ENCODE measurements at places on chromosomes 5 and 9.

DNA sequence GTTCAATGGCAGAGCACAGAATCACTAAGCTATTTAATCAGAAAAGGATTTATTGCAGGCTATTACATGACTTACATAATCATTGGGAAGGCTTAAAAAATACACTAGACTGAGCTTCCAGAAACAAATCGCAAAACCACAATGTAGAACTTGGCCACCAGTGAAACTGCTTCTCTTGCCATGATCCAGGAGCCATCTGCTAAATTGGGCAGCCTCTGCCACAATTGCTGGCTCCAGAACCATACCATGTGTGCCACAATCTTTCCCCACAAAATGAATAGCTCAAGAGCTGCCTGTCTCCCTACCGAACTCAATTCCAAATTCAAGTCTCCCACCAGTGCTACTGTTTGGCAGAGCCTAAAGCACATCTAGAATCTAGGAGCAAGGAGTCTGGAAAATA lies 9.8 kb upstream of the ERAP1 start:
- no peak for DNase-seq

- DNase-seq: no peak
Observed at GRCh38 chr5:67425514-67425913, 228.9 kb upstream of the CD180 start.

GRCh38 chr9:4425319-4426045 lies 64.8 kb upstream of the SLC1A1 start:
- no peak for DNase-seq

DNA sequence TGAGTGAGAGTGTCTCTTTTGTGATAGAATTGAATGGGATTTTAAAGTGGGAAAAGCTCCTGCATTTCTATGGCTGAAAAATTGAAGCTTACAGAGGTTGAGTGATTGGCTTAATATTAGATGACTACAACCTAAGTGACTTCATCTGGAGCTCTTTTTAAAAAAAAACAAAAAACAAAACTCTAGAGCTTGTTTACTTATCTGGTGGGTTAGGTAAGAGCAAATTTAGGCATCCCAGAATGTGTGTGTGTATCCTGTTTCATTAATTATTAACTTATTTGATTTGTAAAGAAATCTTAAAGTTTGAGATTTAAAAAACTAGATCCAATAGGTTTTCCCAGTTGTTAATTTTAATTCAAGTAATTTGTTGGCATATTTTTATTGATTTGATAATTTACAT lies 60.1 kb downstream of the SCAMP1 start:
- DNase-seq: no peak

GRCh38 chr5:32581010-32581785 lies 4.2 kb upstream of the SUB1 start:
- DNase-seq: no peak

GRCh38 chr5:10585518-10585915 lies 21.6 kb downstream of the ANKRD33B start:
- DNase-seq: no peak

- no peak for DNase-seq
Observed at GRCh38 chr9:84736081-84736480, 66.6 kb downstream of the NTRK2 start.

DNA sequence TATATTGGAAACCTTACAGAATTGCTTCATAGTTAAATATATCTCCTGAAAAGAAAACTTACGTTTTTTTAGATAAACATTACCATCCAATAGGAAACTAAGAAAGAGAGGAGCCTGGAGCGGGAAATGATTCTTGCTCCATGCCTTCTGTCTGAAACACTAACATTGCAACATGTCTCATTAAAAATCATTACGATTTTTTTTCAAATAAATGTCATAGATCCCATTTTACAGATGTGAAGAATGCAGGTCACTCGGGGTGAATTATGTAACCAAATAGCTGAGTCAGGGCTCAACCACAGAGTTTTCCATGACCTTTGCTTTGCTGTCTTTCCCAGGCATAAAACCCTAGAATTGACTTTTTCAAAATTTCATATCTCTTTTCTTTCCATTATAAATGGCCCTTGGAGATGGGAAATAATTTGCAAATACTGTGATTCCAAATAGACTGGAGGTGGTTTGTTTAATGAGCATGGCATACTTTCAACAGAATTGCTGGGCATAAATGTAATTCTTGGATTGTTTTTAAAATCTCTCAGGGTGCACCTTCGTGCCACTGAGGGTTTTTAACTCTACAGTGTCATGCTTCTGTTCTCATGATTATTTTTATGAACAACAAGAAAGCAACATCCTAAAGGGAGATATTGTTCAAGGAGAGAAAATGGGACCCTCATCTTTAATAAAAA lies 302.8 kb downstream of the EBF1 start:
- no peak for DNase-seq

DNA sequence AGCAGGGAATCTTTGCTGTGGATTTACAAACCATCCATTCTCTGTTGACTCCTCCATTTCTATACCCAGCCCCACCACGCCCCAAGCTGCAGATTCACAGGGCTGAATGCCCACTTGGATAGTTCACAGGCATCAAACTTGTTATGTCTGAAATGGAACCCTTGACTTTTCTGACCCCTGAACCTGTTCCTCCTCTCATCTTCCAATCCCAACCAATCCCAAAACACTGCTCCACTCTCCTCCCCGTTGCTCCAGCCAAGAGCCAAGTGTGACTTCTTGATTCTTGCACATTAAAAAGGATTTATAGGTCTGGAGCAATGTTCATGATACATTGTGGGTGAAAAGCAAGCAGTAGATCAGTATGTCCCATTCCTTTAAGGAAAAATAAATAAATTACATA lies 145.6 kb downstream of the DAB2IP start:
- no peak for DNase-seq

GRCh38 chr9:72883875-72884274 lies 69.0 kb downstream of the ALDH1A1 start:
- no peak for DNase-seq

- no peak for DNase-seq
Observed at GRCh38 chr9:124254261-124254682, 3.5 kb upstream of the NEK6 start.

- no peak for DNase-seq
Observed at GRCh38 chr5:124895236-124895635, 148.8 kb upstream of the ZNF608 start.

DNA sequence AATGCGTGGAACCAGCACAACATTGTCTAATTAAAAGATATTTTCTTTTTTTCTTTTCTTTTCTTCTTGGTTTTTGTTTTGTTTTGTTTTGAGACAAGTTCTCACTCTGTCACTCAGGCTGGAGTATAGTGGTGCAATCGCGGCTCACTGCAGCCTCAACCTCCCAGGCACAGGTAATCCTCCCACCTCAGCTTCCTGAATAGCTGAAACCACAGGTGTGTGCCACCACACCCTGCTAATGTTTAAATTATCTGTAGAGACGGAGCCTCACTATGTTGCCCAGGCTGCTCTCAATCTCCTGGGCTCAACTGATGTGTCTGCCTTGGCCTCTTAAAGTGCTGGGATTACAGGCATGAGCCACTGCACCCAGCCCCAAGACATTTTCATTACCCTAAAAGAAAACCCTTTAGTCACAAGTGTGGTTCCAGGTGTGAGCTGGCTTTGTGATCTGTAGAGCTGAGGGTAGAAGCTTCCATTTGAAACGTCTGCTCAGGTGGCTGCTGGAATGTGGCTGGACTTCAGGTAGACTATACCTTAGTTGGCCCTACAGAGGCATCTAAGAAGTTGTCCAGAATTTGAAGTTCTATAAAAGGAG lies 19.1 kb upstream of the NEK6 start:
- DNase-seq: no peak

DNA sequence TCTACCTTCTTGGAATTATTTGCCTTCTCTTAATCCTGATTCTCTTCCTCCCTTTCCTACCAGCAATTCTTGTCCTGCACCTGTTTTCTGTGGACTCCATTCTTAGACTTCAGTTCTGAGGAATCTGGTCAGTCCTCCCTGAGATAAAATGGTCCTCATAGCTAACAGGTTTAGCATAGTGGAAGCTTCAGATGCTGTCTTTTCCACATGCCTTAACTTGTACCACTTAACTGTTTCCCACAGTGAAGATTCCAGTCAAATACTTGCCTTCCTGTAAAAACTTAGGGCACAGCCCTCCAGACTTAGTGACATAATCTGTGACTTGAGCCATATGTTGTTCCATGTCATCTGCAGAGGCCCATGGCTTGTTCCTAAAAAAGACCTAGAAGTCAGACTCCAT lies 261.3 kb downstream of the CWC27 start:
- DNase-seq: no peak

DNA sequence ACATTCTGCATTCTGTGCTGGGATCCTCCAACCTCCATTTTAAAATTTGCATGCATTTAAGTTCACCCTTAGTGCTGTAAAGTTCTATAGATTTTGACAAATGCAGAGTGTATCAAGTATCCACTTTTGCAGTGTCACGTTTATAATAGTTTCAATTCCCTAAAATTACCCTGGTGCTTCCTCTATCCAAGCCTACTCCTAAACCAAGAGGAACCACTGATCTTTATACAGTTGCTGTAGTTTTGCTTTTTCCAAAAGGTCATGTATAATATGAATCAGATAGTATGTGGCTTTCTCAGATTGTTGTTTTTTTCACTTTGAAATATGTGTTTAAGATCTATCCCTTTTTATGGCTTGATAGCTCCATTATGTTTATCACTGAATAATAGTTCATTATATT lies 468.4 kb upstream of the CDH6 start:
- no peak for DNase-seq

DNA sequence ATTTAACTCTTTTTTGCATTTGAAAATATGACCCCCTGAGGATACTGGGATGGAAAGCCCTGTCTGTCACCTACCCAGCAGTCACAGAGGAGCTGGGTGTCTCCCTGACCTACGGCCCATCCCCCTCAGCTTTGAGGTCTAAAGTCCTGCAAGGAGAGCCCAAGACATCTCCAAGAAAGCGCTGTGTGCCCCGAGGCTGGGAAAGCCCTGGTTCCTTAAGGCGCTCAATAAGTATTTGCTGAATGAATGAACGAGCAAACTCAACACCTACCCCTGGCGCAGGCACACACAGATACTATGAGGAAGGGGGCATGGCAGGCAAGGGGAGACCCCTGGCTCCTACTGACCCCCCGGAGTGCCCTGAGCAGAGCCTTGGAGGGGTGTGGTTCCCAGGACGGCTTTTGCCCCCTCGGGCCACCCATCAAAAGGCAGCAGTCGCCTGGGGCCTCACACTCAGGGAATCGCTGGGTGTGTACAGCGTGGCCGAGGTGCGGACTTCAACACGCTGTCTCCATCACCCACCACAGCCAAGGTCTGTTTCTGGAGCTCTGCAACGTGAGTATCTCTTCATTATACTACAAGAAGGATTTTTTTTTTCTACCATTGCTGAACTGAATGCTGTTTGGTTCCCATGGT lies 211.6 kb downstream of the ERCC6L2 start:
- DNase-seq: no peak

- no peak for DNase-seq
Observed at GRCh38 chr9:108163321-108164005, 673.9 kb upstream of the KLF4 start.

DNA sequence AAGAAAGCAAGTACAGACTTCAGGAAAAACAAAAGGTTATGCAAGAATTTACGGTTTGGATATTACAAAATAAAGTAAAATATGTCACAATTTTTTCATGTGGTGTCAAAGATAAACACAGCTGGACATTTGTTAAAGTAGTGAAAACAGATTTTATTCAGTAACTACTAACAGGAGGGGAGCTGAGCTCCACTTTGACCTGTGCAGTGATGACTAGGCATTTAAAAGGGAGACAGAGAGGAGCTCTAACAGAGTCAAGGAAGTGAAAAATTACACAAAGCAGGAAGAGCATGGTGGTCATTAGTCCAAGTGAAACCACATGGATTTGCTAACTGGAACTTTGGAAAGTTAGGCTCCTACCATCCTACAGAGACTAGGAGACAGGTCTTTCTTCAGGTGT lies 263.6 kb upstream of the PCSK5 start:
- DNase-seq: no peak

DNA sequence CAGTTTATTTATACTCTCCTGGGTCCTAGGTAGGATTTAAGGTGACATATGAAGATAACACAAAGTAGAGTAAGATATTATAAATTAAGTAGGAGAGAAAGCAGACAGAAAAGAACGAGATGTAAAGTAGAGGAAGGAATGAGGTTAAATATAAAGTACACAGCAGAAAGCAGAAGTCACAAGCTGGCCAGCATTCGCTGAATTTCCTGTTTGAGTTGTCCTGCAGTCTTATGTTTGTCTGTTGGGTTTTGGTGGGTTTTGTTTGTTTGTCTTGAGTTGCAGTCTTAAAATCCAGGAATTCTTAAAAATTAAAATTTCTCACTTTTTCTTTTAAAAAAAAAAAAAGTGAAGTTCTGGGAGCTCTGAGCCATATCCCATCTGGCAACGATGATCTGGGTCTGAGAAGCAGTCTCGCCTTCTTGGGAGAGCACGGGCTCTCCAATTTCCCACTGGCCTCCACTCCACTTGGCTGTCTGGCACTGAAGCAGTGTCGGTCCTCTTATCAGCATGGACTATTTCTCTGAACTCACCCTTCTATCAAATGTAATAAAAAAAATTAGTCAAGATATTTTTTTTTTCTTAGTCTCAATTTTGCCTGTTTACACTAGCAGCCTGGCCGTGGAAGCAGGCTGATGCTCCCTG lies 2.0 kb downstream of the S100Z start:
- no peak for DNase-seq

DNA sequence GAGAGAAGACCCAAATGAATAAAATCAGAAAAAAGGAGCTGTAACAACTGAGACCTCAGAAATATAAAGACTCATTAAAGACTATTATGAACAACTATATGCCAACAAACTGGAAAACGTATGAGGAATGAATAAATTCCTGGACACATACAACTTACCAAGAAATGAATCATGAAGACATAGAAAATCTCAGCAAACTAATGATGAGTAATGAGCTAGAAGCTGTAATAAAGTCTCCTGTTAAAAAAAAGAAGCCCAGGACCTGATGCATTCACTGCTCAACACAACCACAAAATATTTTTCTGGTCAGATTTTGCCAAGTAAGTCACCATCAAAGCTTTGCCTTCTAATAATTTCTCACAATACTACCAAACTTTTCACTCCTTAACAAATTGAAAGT lies 666.7 kb downstream of the LRRC70 start:
- no peak for DNase-seq

- DNase-seq: no peak
Observed at GRCh38 chr5:16920109-16920816, 15.8 kb downstream of the MYO10 start.

- DNase-seq: no peak
Observed at GRCh38 chr9:99533421-99533820, 288.3 kb upstream of the NR4A3 start.
